T-helper 17 cell (primary cell): ENCODE measurements at places on chromosomes 3 and 15. TPM values are rescaled to one million over a fixed set of nuclear protein-coding genes. Genes with fewer than 3 reads are reported as not detected.

- DNase-seq, result no peak
- H3K4me3 ChIP-seq, result no peak overlapping the region
- peaks cover 14% of the 10 kb centered on the region for H3K27me3 ChIP-seq
- no peak overlapping the region for H3K27ac ChIP-seq
Measured at GRCh38 chr15:51137880-51138430, 43.2 kb upstream of the TNFAIP8L3 start.

Gene FGF12
- 0.35 TPM for total RNA-seq

Gene MST1R
- total RNA-seq, result 1.7 TPM

Gene SPG21
- total RNA-seq, result 42.4 TPM

Gene DNAJA4
- 28.0 TPM for total RNA-seq

GRCh38 chr3:133803469-133803868 is 2.1 kb upstream of the SRPRB start:
- peaks cover 12% of the 10 kb centered on the region for H3K4me1 ChIP-seq
- no peaks in the 10 kb centered on the region for H3K36me3 ChIP-seq
- no peak overlapping the region for H3K27ac ChIP-seq
- DNase-seq, result no peak
- H3K27me3 ChIP-seq, result peaks cover 24% of the 10 kb centered on the region
- no peak overlapping the region for H3K4me3 ChIP-seq

- H3K4me1 ChIP-seq, result no peaks in the 10 kb centered on the region
- DNase-seq, result no peak
- H3K27me3 ChIP-seq, result peaks cover 45% of the 10 kb centered on the region
- H3K36me3 ChIP-seq, result peaks cover 2% of the 10 kb centered on the region
Measured at GRCh38 chr15:76138436-76138835, 78.7 kb downstream of the TMEM266 start.

DNA sequence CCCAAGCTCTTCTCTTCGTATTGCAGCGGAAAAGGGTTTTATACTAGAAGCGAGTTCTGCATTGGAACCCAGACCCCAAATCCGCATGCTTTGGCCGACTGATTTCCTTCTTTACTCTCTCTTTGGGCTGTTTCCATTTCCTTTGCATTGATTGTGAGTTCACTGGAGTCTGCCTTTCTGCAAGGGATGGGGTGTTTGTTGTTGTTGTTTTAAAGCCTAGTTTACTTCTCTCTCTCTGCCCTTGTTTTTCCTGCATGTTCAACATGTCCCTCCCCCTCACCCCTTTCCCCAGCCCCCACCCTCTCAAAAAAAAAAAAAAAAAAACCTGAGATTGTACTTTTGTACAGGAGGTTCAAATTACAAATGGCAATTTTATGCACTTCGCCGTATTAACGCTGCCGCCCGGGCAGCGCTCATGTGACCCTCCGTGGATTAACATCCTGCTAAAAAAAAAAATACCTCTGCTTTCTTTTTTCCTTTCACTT is 2.2 kb downstream of the NR2F2 start:
- peak overlapping the region; percentile 33 for H3K4me3 ChIP-seq
- H3K4me1 ChIP-seq, result peaks cover 6% of the 10 kb centered on the region
- peaks cover 13% of the 10 kb centered on the region for H3K36me3 ChIP-seq
- peaks cover 69% of the 10 kb centered on the region for H3K27me3 ChIP-seq

Gene LMLN
- total RNA-seq, result 4.4 TPM

Gene GLDN
- total RNA-seq, result not detected

GRCh38 chr3:184832903-184833302 is 20.9 kb downstream of the VPS8 start:
- peaks cover 22% of the 10 kb centered on the region for H3K36me3 ChIP-seq
- H3K27me3 ChIP-seq, result no peaks in the 10 kb centered on the region
- no peak overlapping the region for H3K27ac ChIP-seq
- H3K4me3 ChIP-seq, result no peak overlapping the region
- peaks cover 13% of the 10 kb centered on the region for H3K4me1 ChIP-seq
- no peak for DNase-seq

DNA sequence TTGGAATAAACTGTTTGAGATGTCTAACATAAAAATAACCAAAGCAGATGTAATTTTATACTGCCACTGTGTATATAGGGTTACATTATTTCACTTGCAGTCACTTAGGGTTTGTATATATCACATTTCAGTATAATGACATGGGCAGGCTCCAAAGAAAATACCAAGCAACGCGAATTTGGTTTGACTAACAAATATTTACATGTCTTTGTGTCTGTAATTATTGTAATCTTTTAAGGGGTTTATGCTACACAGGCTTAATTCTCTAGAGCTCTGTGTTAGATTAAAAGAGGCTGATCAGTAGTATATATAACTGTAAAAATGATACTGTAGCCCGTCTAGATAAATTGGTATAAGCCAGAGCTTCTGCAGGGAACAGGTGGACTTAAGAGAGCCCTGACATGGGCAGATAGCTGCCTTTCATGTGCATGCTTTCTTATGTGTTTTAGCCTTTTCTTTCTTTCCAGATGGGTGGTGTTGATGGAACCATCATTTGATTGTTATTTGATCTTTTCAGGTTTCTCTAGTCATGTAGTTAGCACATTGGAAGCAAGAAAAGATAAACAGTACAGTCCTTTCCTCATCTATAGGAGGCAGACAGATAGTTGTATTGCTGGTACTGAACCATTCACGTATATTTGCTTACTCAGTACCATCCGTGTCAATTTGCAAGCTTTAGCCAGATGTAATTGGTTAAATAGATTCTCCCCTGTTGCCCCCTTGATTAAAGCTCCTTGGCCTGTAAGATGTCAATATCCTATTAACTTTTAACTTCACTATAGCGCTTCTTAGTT is 86.1 kb downstream of the GALK2 start:
- no peak overlapping the region for H3K4me3 ChIP-seq
- DNase-seq, result no peak
- no peaks in the 10 kb centered on the region for H3K4me1 ChIP-seq
- H3K36me3 ChIP-seq, result peaks cover 10% of the 10 kb centered on the region
- no peaks in the 10 kb centered on the region for H3K27me3 ChIP-seq
- H3K27ac ChIP-seq, result no peak overlapping the region

Gene MYO5C
- 1.5 TPM for total RNA-seq

DNA sequence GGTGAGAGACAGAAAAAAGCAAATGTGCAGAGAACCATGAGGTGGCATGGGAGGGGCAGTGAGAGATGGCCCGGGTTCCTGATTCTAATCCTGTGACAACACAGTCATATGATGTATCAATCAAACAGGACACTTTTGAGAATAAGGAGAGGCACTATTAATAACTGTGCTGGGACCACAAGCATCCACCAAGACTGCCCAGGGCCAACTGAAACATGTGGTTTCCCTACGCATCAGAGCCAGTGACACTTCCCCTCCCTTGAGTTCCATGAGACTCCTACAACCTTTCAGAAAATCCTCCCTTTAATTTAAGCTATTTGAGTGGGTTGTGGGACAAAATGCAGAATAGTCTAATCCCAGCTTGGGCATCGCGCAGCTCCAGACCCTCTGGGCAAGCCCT is 17.4 kb downstream of the SH3BP5 start:
- no peaks in the 10 kb centered on the region for H3K27me3 ChIP-seq
- H3K36me3 ChIP-seq, result peaks cover 2% of the 10 kb centered on the region
- peaks cover 50% of the 10 kb centered on the region for H3K4me1 ChIP-seq
- H3K27ac ChIP-seq, result peak overlapping the region; percentile 86
- H3K4me3 ChIP-seq, result peak overlapping the region; percentile 55

Gene KCNMB3
- total RNA-seq, result 0.57 TPM

- no peak for DNase-seq
- H3K4me3 ChIP-seq, result peak overlapping the region; percentile 69
- H3K36me3 ChIP-seq, result peaks cover 10% of the 10 kb centered on the region
Measured at GRCh38 chr3:187012609-187013051, 82.3 kb downstream of the ST6GAL1 start.

DNA sequence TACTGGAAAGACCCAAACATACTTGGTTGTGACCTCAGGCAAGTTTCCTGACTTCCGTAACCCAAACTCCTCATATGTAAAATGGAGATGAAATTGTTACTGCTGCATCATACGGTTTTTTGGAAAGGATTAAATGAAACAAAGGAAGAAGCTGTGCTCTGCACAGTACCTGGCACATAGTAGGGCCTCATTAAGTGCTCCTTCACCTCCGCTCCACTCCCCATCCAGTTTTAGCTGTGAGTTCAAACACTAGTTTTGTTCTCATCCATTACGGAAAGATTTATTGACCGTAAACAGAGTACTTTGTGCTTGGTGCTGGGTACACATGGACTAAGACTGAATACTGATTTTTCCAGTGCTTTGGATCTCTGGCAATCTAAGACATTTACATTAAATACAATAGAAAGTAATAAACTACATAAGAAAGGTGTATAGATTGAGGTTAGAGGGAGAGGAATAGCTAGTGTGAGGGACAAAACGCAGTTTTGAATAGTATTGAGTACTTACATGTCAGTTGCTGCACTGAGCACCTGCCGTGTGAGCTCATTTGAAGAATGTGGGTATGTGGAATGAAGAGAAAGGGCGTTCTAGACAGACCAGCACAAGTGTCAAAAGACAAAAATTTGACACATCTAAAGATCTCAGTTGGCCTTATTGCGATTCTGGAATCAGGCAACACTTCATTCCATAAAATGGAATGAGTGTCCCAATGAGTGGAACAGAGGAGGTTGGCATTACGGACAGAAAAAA is 594 bp upstream of the ICE2 start:
- no peaks in the 10 kb centered on the region for H3K27me3 ChIP-seq
- no peak for DNase-seq
- H3K4me3 ChIP-seq, result peak overlapping the region; percentile 99
- peaks cover 8% of the 10 kb centered on the region for H3K36me3 ChIP-seq
- peaks cover 43% of the 10 kb centered on the region for H3K4me1 ChIP-seq

Gene DUOX1
- 0.42 TPM for total RNA-seq

Gene CHCHD4
- 2.7 TPM for total RNA-seq

GRCh38 chr3:29318251-29318650 is 37.4 kb downstream of the RBMS3 start:
- no peak overlapping the region for H3K4me3 ChIP-seq
- DNase-seq, result no peak
- no peaks in the 10 kb centered on the region for H3K27me3 ChIP-seq
- H3K4me1 ChIP-seq, result no peaks in the 10 kb centered on the region
- no peaks in the 10 kb centered on the region for H3K36me3 ChIP-seq
- no peak overlapping the region for H3K27ac ChIP-seq

DNA sequence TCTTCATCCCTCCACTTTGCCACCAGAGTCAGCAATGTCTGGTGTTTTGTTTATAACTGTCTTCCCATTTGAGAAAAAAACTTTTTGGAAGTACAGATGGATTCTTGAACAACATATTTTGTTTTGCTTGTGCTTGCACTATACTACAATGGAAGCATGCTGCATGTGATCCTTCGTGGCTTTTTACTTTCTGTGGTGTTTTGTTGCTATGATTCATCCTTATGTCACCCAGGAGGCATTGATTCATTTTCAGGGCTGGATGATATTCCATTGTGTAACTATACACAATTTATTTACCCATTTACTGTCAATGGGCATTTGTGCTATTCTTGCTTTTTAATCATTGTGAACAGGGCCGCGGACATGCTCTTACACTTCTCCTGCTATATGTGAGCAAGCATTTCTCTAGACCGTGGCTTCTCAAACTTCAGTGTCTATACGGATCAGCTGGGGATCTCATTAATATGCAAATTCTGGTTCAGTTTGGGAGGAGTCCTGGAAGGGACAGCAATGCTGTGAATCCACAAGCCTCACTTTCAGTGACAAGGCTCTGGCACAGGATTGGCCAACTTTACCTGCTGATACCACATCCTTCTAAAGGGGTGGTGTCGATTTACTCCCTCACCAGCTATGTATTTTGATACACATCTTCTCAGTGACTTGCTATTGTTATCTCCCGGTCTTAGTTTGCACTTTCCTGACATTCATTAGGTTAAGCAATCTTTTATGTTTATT is 65.9 kb downstream of the POLR2M start:
- DNase-seq, result no peak
- H3K4me3 ChIP-seq, result no peak overlapping the region
- no peaks in the 10 kb centered on the region for H3K27me3 ChIP-seq
- H3K27ac ChIP-seq, result no peak overlapping the region
- H3K36me3 ChIP-seq, result peaks cover 3% of the 10 kb centered on the region
- H3K4me1 ChIP-seq, result peaks cover 17% of the 10 kb centered on the region

DNA sequence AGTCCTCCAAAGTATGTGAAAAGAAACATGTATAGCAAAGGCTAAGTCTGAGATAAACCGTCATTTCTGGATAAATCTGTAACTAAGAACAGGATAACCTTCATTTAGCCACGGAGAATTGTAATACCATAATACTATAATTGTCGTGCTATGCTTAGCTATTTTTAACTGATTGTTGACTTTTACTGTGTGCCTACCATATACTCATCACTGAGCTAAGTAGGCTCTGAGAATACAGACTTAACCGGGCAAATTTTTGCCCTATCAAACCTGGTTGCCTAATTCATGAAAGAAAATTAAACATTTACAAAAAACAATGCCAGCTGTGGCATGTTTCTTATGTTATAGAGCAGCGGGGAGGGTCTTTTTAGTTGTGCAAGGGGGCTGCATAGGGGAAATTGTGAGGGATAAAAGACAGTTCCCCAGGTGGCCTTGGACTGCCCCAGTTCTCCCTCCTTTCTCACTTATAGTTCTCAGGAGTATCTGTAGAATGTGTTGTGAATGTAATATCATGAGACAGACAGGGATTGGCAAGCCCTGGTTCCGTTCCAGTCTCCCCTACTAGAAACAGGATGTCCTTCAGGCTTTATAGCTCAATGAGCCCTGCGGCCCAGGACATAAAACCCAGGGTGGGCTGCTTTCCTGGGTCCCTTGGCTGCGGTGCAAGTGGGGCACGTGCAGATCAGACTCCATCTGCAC is 318.5 kb downstream of the GBE1 start:
- DNase-seq, result no peak
- no peak overlapping the region for H3K4me3 ChIP-seq
- no peak overlapping the region for H3K27ac ChIP-seq
- H3K27me3 ChIP-seq, result no peaks in the 10 kb centered on the region
- H3K36me3 ChIP-seq, result no peaks in the 10 kb centered on the region

- H3K36me3 ChIP-seq, result no peaks in the 10 kb centered on the region
- H3K4me3 ChIP-seq, result no peak overlapping the region
- DNase-seq, result no peak
Measured at GRCh38 chr3:148205977-148206376, 491.7 kb upstream of the AGTR1 start.

DNA sequence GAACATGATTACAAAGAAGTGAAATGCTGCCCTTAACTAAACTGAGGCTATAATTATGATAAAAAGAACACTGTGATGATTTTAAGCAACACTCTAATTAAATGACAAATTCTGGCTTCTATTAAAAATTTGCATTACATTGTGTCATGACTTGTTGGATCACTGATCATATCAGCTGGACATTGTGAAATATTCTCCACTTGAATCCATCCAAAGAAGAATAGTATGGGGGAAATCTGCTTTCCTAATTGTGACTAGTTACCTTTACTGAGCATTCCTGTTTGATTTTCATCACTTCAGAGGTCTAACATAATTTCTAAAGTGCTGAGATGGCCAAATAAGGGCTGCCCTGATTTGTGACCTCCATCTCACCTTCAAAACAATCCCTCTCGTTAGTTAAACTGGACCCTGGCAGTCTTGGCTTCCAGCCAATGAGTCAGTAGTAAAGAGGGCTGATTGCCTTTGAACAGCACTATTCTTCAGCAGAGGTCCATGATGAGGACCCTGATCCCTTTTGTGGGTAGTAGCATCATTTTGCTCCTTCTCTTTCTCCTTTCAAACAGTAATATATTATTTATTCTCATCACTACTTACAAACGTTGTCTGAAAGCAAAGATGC is 53.5 kb upstream of the LEKR1 start:
- H3K4me1 ChIP-seq, result peaks cover 2% of the 10 kb centered on the region
- no peak overlapping the region for H3K27ac ChIP-seq
- H3K4me3 ChIP-seq, result no peak overlapping the region
- no peak for DNase-seq
- H3K36me3 ChIP-seq, result peaks cover 2% of the 10 kb centered on the region

Gene CPNE9
- not detected for total RNA-seq

Gene KY
- not detected for total RNA-seq
